ENCODE measurements at places on chromosomes 2 and 18.

GRCh38 chr2:242022550-242023290 lies 153.2 kb downstream of the RTP5 start:
- DNase-seq, result no peak

DNA sequence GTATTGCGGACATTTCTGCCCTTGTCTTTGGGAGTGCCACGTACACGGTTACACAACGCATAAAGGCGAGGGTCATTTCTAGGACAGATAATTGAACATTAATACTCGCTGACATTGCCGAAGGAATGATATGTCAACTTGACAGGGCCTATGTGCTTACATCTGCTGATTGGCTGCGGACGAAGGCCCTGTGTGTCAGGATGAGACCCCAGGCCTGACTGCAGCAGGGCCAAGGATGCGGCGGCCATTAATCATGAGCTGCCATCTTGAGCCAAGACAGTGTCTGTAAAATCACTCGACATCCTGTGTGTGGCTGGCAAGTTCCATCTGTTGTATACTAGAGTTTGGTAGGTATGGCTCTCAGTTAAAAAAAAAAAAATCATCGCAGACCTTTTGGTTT lies 96.6 kb downstream of the MEIS1 start:
- DNase-seq, result no peak

DNA sequence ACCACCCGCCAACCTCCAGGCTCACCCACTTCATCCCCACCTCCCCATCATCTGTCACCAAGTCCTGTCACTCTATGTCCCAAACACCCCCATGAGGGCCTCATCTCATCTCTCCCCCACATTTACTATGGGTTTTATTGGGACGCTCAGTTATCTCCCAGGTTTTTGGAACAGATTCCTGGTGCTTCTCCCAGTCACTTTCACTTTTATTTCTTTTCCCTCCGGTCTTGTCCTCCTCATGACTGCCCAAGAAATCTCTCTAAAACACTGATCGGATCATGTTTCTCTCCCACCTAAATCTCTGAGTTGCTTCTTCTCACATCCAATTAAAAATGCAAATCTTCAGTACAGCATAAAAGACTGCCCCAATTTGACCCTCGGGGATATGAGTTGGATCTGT lies 273.1 kb downstream of the PHLPP1 start:
- no peak for DNase-seq

- no peak for DNase-seq
Measured at GRCh38 chr2:101736233-101736632, 38.7 kb downstream of the MAP4K4 start.

DNA sequence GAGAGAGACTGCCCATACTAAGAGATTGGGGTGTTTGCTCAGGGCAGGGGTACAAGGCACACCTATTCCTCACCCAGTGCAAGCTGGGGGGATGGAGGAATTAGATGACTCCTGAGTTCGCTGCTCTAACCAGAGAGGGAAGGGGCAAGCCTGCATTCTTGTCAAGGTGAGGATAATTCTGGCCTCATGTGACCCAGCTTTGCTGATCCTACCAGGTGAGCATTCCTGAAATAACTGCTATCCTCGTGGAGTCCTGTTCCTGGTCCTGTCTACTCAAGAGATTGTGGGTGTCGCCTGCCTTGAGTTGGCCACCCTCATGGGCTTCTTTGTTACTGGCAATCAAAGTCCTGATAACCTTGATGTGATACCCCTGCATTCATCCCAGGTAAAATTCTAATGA lies 206.0 kb downstream of the SPP2 start:
- no peak for DNase-seq

Data from HT1080 (cell line).